ENCODE measurements at places on chromosomes 4 and X.
A peak's percentile ranks its signal among the peaks of the same experiment; 100 is the strongest.

DNA sequence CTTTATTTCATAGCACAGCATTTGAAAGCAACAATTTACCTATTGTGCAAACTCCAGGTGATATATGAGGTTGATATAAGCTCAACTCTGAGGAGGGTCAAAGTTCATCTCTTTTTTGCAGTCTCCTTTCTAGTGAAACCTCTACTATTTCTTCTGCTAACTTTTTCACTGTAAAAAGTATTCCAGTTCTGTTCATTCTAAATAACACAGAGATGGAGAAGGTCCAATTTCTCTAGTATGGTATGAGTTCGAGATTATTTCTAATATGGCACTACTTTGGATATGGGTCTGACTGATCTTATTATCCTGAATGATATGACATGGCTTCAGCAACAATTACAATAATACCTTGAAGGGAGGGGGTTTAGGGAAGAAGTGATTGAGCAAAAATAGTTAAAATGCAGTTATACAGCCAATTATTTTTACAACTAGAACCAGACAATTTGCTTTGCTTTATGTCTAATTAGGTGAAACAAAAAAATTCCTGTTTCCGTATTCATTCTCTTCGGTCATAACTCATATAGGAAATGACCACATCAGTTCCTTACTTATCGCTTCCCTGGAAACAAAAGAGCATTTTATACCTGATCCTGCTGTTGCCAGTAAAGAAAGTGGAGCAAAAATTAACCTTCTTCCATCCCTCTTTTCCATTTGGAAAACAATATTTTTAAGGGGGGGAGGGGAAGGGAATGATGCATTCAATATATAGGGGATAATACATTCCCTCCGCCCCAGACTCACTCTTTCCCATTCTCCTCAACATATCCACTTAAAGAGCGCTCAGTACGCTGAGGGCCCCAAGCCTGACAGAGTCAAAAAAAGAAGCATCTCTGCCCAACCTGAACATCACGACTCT is 1.0 kb downstream of the TBC1D9 start:
- peak; percentile 62 for DNase-seq

DNA sequence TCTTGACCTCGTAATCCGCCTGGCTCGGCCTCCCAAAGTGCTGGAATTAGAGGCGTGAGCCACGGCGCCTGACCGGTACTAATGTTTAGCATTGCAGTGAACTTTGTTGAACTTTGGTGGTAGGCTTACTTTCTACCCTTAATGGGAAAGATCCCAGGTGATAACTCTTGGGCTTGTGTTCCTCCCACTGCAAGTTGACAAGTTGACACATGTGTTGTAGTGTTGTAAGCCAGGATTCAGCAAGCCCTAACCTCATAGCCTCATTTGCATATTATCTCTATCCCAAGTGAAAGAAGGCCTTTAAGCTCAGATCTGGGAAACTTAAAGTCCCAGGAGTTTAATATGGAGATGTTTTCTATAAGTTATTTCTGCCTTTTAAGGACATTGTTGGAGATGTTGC is 80.0 kb upstream of the CLCN4 start:
- peak; percentile 2 for DNase-seq

- DNase-seq, result peak; percentile 91
These were observed 120.7 kb upstream of the TRIM2 start for GRCh38 chr4:153083447-153083947.

DNA sequence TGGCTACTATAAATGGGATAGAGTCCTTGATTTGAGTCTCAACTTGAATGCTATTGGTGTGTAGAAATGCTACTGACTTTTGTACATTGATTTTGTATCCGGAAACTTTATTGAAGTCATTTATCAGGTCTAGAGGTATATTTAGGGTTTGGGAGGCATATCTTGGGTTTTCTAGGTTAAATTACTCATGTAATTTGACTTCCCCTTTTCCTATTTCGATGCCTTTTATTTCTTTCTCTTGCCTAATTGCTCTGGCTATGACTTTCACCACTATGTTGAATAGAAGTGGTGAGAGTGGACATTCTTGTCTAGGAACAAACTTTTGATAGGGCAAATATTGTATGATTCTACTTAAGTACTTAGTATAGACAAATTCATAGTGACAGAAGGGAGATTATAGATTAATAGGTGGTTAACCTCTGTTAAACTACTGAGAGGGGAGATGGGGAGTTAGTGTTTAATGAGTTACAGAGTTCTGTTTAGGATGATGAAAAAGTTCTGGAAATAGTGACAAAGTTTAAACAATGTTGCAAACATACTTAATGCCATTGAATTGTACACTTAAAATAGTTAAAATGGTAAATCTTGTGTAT is 22.8 kb upstream of the HSPA4L start:
- no peak for DNase-seq

DNA sequence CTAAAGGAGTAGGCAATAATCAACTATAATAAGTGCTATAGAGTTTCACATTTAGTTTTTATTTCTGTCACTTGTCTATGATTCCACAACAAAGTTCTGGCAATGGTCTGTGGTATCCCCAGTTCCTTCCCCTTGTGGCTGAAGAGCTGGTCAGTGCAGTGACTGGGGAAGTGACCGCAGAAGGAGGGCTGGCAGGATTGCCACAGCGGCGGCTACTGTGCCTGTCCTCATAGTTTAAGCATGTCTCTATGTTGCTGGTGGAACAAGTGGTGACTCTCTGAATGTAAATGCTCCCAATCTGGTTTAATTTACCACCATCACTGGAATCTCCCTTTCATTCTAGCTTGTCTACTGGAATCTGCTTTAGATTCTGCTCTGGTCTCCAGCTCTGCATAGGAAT is 170.6 kb upstream of the GK2 start:
- DNase-seq, result no peak

- DNase-seq, result no peak
These were observed 9.1 kb downstream of the UCP1 start for GRCh38 chr4:140559696-140560095.

DNA sequence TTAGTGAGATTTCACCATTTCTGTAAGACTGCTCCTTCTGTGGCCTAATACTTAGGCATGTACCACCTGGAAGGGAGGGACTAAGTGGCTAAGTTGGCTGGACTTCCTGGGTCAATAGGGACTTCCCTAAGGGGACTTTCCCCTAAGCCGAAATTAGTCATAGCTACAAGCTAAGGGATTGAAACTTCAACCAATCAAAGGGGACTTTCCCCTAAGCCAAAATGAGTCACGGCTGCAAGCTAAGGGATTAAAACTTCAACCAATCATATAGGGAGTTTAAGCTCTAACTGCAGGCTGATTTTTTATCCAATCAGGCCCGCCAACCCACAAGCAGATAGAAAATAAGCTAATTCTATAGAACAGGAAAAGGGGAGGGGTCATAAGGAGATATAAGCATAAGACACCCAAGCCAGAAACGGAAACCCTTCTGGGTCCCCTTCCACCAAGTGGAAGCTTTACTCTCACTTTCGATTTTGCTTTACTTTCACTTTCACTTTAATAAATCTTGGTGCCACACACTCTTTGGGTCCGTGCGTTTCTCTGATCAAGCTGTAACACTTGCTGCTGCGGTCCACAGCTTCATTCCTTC is 382.8 kb downstream of the KLHL4 start:
- no peak for DNase-seq

GRCh38 chrX:133852401-133852800 is 133.0 kb downstream of the GPC3 start:
- DNase-seq, result no peak

DNA sequence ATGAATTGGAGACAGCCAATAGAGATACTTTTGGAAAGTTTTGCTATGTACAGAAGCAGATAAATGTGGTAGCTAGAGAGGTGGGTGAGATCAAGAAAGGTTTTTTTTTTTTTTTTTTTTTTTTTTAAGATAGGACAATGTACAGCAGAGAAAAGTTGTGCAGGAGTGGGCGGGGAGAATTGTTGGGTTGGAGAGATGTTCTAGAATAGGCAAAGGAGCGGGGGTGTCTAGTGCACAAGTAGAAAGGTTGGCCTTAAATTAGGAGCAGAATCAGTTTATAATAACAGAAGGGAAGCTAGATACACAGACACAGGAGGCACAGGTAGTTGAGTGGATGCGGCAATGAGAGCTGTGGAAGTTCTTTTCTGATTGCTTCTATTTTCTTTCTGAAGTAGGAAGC is 66.2 kb upstream of the PGK1 start:
- no peak for DNase-seq

GRCh38 chr4:55338486-55338885 is 7.6 kb upstream of the SRD5A3 start:
- no peak for DNase-seq

DNA sequence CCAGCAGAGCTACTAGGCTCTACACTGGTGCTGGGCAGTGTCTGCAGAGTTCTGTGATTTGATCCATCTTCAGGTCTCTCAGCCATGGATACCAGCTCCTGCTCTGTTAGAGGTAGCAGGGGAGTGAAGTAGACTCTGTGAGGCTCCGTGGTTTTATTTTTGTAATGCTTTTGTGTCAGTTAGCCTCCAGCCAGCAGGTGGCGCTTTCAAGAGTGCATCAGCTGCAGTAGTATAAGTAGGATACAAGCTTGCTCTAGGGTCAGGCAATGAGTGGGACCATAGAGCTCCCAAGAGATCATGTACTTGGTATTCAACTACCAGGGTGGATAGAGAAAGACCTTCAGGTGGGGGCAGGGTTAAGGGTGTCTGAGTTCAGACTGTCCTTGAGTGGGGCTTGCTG is 362.5 kb upstream of the TRAM1L1 start:
- DNase-seq, result no peak

DNA sequence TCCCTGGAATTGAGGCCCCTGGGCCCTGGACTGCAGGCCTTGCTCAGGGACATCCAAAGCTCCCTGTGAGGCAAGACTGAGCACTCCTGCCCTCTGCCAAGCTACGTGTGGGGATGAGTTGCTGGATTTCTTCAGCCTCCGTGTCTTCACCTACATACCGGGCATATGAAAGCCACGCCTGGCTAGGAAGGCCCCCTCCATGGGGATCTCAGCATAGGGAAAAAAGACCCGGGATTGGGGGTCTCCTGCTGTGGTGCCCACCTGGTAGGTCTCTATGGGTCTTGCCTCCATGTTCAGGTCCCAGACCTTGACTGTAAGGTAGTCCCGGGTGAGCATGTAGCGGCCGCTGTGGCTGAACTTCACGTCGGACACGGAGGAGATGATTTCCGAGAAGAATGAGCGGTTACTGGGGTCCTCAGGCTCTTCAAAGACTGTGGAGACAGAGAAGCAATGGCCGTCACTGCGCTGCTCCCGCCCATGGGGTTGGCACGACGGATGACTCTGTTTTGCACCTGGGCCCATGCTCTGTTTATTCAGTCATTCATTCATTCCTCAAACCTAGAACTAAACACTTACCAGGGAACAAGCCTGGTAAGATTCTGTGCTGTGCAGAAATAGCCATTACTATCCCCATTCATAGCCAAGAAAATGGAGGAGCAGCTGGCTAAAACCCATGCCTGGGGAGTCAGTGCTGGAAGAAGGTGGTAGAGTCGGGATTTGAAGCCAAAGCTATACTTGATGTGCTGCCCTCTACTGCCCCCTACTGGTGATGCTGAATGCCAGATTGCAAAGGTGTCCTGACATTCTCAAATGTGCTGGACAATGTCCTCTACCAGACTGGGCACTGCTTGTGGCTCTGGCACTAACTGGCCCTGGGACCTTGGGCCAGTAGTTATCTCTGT is 63.9 kb downstream of the WFS1 start:
- no peak for DNase-seq

DNA sequence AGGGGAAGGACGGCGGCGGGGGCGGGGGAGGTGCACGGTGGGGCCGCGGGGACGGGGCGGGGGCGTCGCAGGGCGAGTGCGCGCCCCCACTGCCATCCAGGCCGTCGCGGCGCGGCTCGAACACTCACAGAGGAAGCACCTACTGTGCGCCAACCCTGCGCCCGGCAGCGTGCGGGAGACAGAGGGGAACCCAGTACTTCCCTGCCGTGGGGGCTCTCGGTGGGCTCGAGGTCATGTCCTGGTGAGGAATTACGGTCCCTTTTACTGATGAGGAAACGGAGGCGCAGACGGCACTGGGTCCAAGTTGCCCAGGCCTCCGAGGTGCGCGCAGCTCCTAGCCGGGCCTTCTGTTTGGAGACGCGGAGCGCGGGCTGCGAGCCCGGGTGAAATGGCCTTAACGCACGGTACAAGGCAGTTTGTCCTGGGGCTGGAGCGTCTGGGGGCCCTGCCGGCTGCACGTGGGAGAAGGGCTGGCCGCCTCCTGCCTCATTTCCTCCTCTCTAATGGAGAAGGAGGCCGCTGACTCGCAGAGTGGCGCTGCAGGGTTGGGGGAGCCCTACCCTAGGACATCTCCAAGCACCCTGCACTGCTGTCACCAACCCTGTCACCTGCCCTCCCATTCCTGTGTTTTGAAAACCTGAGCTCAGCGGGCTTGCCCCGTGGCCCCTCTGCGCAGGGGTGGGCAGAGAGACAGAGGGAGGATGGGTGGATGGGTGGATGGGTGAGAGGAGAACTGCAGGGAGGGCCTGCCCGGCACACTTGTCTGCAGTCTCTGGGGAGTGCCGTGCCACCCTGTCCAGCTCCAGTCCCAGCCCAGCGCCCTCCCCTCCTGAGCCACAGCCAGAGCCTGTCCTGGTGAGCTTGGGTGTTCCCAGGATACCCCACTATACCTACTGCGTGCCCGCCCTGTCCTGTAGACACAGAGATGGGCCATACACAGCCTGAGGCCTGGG is 106.0 kb downstream of the ADRA2C start:
- no peak for DNase-seq

DNA sequence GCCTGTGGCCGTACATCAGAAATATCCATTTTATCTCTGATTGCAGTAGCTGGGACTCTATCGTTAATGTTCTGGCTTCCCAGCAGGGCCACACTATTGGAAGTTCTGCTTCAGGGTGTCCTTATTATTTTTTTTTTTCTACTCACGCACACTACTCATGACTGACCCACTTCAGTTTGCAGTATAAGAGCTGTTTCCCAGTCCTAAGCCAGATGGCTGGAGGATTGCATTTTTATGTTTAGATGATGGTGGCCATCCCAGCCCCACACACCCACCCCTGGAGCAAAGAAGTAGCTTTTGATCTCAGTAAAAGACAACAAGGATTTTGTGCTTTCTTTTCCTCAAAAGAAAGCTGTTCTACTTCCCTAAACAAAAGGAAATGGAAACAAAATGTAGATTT is 557.0 kb upstream of the GALNTL6 start:
- DNase-seq, result no peak

GRCh38 chr4:142222127-142222526 is 585.7 kb downstream of the IL15 start:
- DNase-seq, result no peak

DNA sequence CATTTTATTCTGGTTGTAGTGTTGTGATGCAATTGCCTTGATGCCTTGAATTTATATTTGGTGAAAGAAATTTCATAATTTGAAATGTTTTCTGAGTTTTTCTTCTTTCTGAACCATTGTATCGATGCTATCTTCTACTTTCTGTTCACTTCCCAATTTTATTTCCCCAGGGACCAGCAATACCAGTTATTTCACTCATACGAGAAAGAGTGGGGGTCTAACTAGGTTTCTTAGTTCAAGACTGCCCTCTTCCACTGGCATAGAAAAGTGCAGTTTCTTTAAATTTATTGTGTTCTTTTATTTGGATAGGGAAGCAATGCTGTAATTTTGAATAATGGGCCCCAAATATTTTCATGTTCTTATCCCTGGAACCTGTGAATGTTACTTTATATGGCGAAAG is 544.0 kb upstream of the ADGRL3 start:
- DNase-seq, result no peak
